T-cell (primary cell): ENCODE measurements at places on chromosomes 1 and 21. TPM values are rescaled to one million over a fixed set of nuclear protein-coding genes. Genes with fewer than 3 reads are reported as not detected.

Gene NES
- total RNA-seq, result 0.25 TPM

Gene CSMD2
- total RNA-seq, result 0.03 TPM

Gene PLEKHA6
- total RNA-seq, result 1.4 TPM

Gene RHD
- total RNA-seq, result not detected

Gene PRDM15
- 18.0 TPM for total RNA-seq

Gene PRR9
- not detected for total RNA-seq

Gene SPATA45
- 0.57 TPM for total RNA-seq
